ENCODE measurements at places on chromosomes 6 and 20. TPM values are rescaled to one million over a fixed set of nuclear protein-coding genes. Genes with fewer than 3 reads are reported as not detected.
A peak's percentile ranks its signal among the peaks of the same experiment; 100 is the strongest.

GRCh38 chr6:139204978-139205377 lies 70.1 kb downstream of the HECA start:
- no peaks in the 10 kb centered on the region for H3K36me3 ChIP-seq
- no peak overlapping the region for H3K4me3 ChIP-seq
- H3K27me3 ChIP-seq, result no peaks in the 10 kb centered on the region
- no peak overlapping the region for H3K27ac ChIP-seq
- H3K4me1 ChIP-seq, result no peaks in the 10 kb centered on the region
- no peak for DNase-seq

DNA sequence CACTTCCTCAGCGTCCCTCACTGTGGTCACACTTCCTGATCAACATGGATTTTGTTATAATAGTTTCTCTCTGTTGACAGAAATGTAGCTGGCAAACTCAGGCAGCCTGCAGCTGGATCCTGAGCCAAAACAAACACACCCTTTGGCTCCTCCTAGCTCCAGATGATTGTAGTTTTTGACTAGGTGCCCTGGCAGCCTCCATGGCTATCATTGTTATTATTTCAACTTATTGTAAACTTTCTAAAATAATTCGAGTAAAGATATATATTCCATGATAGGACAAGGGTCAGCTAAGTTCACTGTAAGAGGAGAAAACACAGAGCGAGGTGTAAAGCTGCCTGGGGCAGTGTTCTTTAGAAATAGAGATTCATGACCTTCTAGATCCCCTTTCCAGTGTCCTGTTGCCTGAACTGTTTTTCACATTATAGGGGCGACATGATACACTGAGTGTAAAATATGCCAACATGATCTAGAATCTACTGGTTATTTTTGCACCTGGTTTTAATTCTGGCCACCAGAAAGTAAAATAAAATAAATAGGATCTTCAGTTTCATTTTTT lies 98.2 kb upstream of the HDGFL1 start:
- no peak overlapping the region for H3K4me3 ChIP-seq
- DNase-seq, result no peak
- no peak overlapping the region for H3K27ac ChIP-seq
- H3K4me1 ChIP-seq, result no peaks in the 10 kb centered on the region
- no peaks in the 10 kb centered on the region for H3K27me3 ChIP-seq
- H3K36me3 ChIP-seq, result no peaks in the 10 kb centered on the region

DNA sequence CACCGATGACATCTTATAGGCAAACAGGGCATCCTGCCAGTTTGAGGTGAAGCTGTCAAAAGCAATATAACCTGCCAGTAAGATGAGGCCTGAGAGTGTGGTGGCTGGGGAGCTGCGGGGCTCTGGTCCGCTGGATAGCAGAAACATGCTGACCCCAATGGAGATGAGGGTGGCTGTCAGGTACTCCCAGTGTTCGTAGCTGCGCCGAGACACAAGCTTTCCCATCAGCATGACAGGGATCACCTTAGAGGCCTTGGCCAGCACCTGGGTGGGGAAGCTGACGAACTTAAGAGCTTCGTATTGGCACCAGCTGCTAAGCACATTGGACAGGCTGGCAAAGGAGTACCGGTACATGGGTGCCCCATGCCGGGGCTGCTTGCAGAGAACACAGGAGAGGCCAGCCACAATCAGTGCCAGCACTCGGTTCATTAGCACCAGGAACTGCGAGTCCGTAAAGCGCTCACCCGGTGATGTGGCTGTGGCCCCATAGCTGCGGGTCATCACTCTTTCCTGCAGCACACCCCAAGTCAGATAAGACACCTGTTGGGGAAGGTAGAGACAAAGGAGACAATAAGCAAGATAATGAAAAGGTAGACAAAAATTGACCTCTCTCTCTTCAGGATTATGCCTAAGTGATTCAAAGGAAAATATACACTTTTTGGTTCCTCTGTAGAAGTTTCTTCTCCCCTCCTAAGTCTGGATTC lies 2.1 kb downstream of the SLC35B2 start:
- H3K27me3 ChIP-seq, result no peaks in the 10 kb centered on the region
- peaks cover 21% of the 10 kb centered on the region for H3K4me1 ChIP-seq
- no peak overlapping the region for H3K27ac ChIP-seq
- H3K4me3 ChIP-seq, result no peak overlapping the region
- H3K36me3 ChIP-seq, result peaks cover 56% of the 10 kb centered on the region
- DNase-seq, result no peak

- no peak overlapping the region for H3K27ac ChIP-seq
- H3K27me3 ChIP-seq, result no peaks in the 10 kb centered on the region
Observed at GRCh38 chr6:35410131-35410530, 42.0 kb upstream of the FANCE start.

GHRH gene
- not detected for total RNA-seq

DNA sequence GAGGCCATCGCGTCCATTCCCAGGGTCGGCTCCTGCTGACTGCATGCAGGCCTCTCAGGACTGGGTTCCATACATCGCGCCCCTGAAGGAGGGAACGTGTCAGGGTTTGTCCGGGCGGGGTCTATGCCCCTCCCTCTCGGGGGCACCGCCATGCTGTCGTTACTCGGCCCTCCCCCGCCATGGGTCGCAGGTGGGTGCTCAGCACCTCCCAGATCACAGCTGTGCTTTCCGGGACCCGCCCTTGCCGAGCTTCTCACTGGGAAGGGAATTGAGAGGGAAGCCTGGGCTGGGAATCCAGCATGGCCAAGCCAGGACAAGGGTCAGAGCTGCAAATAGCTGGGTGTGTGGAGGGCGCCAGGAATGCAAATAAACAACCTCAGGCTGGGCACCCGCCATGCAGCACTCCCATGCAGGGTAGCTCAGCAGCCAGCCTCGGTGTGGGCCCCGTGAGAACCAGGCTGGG lies at the start of gene FRMD1:
TSS of gene FRMD1 (minus strand) at position 270 of the 463 bp plus-strand sequence. CDS start at position 152, 118 bp downstream.
- H3K27me3 ChIP-seq, result no peaks in the 10 kb centered on the region
- no peak within 1 kb of the TSS for H3K27ac ChIP-seq
- H3K36me3 ChIP-seq, result no peaks in the 10 kb centered on the region
- no peak within 1 kb of the TSS for H3K4me3 ChIP-seq
- no peak for DNase-seq
- no peaks in the 10 kb centered on the region for H3K4me1 ChIP-seq

SCRT2 gene
- not detected for total RNA-seq

- H3K4me1 ChIP-seq, result peaks cover 30% of the 10 kb centered on the region
- no peaks in the 10 kb centered on the region for H3K27me3 ChIP-seq
- no peak overlapping the region for H3K4me3 ChIP-seq
- no peaks in the 10 kb centered on the region for H3K36me3 ChIP-seq
Observed at GRCh38 chr20:44609516-44610312, 27.3 kb downstream of the PKIG start.

CFAP61 gene
- not detected for total RNA-seq

GRCh38 chr20:1033751-1034414 lies 31.8 kb upstream of the RSPO4 start:
- H3K36me3 ChIP-seq, result no peaks in the 10 kb centered on the region
- no peaks in the 10 kb centered on the region for H3K27me3 ChIP-seq
- no peak overlapping the region for H3K4me3 ChIP-seq
- no peaks in the 10 kb centered on the region for H3K4me1 ChIP-seq

TMEM244 gene
- total RNA-seq, result not detected

FAM110A gene
- 13.3 TPM for total RNA-seq

DNA sequence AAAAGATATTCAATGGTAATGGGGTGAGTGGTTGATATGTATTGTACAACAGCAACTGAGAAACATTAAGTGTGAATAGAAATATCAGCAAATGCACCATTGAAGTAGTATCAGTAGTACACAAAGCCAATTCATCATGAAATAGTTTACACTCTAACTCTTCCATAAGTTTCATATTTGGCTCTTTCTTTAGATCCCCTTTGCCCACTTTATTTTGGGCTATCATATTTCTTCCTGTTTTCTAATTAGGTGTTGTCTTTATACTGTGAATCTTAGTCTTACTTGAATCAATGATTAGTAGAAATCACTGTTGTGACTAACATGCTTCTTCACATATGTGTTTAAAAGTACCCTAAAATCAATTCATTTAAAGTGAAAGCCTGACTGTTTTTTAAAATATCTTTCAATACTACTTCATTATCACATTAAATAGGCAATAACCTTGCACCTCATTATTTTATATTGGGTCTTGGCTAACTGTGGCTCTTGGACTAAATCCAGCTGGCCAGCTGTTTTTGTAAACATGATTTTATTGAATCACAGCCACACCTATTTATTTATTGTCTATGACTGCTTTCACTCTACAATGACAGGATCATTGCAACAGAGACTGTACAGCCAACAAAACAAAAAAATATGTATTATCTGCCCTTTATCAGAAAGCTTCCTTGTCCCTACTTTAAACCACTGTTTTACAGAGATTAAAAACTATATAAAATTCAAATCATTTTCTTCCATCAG lies 38.9 kb downstream of the EYS start:
- H3K36me3 ChIP-seq, result no peaks in the 10 kb centered on the region
- no peaks in the 10 kb centered on the region for H3K4me1 ChIP-seq
- no peak overlapping the region for H3K27ac ChIP-seq

GRCh38 chr6:151300267-151300991 lies 60.7 kb downstream of the AKAP12 start:
- peaks cover 8% of the 10 kb centered on the region for H3K27me3 ChIP-seq
- H3K4me1 ChIP-seq, result no peaks in the 10 kb centered on the region
- no peak for DNase-seq
- no peak overlapping the region for H3K27ac ChIP-seq
- H3K36me3 ChIP-seq, result no peaks in the 10 kb centered on the region
- no peak overlapping the region for H3K4me3 ChIP-seq

DNA sequence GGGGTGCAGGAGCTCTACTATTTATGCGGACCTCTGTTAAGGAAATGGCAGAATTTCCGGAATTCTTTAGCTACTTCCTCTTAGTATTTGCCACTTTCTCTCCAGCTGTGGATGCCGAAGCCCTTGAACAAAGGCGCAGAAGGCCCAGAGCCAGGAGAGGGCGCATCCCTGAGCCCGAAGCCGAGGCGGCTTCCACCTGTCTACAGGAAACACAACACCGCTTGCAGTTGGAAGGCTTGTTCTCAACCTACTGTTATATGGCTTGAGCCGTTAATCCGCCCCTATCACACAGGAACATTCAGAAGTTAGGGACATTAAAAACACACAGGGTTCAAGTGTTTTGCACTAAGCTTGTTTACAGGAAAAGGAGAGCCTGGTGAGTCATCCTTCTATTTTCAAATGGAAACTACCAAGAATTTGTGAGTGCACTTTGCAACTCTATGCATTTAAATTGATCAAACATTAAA lies 417.1 kb downstream of the BCKDHB start:
- no peaks in the 10 kb centered on the region for H3K27me3 ChIP-seq
- no peaks in the 10 kb centered on the region for H3K36me3 ChIP-seq
- DNase-seq, result no peak
- H3K4me3 ChIP-seq, result no peak overlapping the region
- H3K27ac ChIP-seq, result no peak overlapping the region
- no peaks in the 10 kb centered on the region for H3K4me1 ChIP-seq

GRCh38 chr6:43020847-43021246 lies 576 bp upstream of the RRP36 start:
- peaks cover 26% of the 10 kb centered on the region for H3K36me3 ChIP-seq
- H3K27me3 ChIP-seq, result no peaks in the 10 kb centered on the region
- peaks cover 45% of the 10 kb centered on the region for H3K4me1 ChIP-seq
- no peak for DNase-seq
- peak overlapping the region; percentile 71 for H3K27ac ChIP-seq

GRCh38 chr6:113050010-113050858 lies 703.1 kb downstream of the RFPL4B start:
- H3K36me3 ChIP-seq, result no peaks in the 10 kb centered on the region
- no peaks in the 10 kb centered on the region for H3K27me3 ChIP-seq

DNA sequence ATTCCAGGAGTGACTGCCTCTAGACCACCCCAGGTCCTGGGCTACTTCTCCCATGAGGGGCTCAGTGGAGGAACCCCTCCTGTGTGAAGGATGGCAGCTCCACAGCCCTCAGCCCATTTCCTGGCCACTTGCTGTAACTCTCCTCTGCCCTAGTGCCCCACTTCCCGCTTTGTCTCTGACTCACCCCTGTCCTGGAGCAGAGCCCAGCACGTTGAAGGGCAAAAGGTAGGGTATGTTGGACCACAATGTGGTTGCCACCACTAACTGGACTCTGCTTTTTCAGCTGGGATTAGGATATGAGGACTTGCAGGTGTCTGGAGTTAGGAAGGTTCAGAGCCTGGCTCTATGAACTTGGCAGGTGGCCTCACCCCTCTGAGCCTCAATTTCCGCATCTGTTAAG lies 2.4 kb downstream of the MYBL2 start:
- DNase-seq, result no peak
- peaks cover 6% of the 10 kb centered on the region for H3K27me3 ChIP-seq
- peaks cover 8% of the 10 kb centered on the region for H3K4me1 ChIP-seq
- no peak overlapping the region for H3K4me3 ChIP-seq

- H3K27ac ChIP-seq, result no peak overlapping the region
- no peak for DNase-seq
- no peaks in the 10 kb centered on the region for H3K4me1 ChIP-seq
- no peaks in the 10 kb centered on the region for H3K27me3 ChIP-seq
- H3K4me3 ChIP-seq, result no peak overlapping the region
Observed at GRCh38 chr20:63099456-63100173, 92.9 kb upstream of the BHLHE23 start.

- DNase-seq, result no peak
- no peaks in the 10 kb centered on the region for H3K36me3 ChIP-seq
- H3K4me3 ChIP-seq, result no peak overlapping the region
- H3K27me3 ChIP-seq, result peaks cover 38% of the 10 kb centered on the region
- peaks cover 7% of the 10 kb centered on the region for H3K4me1 ChIP-seq
Observed at GRCh38 chr6:108179741-108180140, 13.9 kb downstream of the NR2E1 start.

- H3K4me1 ChIP-seq, result no peaks in the 10 kb centered on the region
- H3K27ac ChIP-seq, result no peak overlapping the region
- no peaks in the 10 kb centered on the region for H3K36me3 ChIP-seq
- no peak overlapping the region for H3K4me3 ChIP-seq
- DNase-seq, result no peak
Observed at GRCh38 chr6:140388192-140388802, 1013.8 kb upstream of the CITED2 start.

NNAT gene
- total RNA-seq, result 0.33 TPM

DNA sequence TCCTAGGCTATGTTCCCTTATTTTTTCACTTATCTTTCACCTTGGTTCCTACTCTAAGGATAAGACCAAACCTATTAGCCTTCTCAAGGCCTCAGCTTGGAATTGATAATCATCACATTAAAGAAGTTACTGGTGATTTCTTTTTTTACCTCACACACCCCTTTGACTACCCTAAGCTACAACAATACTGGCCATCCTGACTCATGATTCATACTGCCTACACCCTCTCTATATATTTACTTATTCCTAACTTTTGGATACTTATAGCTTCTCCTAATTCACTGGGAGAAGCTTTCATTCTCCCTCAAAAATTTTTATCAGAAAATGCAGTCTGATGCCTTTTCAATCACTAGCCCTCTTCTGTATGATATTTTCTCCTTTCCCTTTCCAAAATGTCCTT lies 256.1 kb downstream of the TBX18 start:
- H3K27ac ChIP-seq, result no peak overlapping the region
- no peaks in the 10 kb centered on the region for H3K36me3 ChIP-seq
- no peaks in the 10 kb centered on the region for H3K4me1 ChIP-seq

Measured in CD8-positive, alpha-beta memory T cell (primary cell).